ENCODE measurements at places on chromosomes 1 and 21.
A peak's percentile ranks its signal among the peaks of the same experiment; 100 is the strongest.

- DNase-seq = peak; percentile 98
These were observed 14.3 kb upstream of the SEC16B start for GRCh38 chr1:177984136-177984525.

DNA sequence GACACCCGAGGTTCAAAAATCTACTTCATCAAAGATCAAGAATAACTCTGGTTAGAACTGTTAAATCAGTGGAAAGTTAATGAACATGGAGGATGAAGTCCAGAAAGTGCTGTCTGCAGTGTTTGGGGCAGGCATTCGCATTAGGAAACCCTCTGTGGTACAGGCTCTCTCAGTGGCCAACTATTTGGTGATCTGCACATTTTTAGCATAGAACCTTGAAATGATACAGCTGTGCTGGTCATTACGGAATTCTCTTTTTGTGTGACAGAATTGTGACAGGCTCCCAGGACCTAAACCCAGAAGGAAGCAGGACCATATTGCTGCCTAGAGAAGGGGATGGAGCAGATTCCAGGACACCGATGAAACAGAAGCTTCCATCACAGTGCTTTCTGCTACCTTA lies 89.0 kb downstream of the SLC45A1 start:
- DNase-seq = no peak

DNA sequence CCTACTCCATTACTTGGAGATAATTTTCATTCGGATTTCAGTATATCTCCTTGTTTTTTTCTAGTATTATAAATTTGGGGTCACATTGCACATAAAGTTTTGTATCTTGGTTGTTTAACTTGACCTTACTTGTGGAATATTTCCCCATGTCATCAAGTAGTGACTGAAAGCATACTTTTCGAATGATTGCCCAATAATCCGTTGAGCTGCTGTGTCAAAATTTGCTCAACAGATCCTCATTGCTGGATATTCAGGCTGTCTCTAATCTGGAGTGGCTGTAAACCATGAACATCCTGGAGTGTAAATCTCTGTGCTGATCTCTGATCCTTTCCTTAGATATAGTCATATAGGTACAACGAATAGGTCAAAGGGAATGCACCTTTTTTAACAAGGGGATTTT lies 4.9 kb downstream of the NIPAL3 start:
- no peak for DNase-seq

GRCh38 chr1:26686795-26687194 lies 9.0 kb upstream of the ARID1A start:
- DNase-seq = no peak

- DNase-seq = peak; percentile 93
These were observed 586 bp downstream of the CHI3L2 start for GRCh38 chr1:111227851-111228747.
